ENCODE measurements at places on chromosomes 1 and 21.

- no peak for DNase-seq
These were observed 17.8 kb downstream of the COA7 start for GRCh38 chr1:52680353-52680752.

DNA sequence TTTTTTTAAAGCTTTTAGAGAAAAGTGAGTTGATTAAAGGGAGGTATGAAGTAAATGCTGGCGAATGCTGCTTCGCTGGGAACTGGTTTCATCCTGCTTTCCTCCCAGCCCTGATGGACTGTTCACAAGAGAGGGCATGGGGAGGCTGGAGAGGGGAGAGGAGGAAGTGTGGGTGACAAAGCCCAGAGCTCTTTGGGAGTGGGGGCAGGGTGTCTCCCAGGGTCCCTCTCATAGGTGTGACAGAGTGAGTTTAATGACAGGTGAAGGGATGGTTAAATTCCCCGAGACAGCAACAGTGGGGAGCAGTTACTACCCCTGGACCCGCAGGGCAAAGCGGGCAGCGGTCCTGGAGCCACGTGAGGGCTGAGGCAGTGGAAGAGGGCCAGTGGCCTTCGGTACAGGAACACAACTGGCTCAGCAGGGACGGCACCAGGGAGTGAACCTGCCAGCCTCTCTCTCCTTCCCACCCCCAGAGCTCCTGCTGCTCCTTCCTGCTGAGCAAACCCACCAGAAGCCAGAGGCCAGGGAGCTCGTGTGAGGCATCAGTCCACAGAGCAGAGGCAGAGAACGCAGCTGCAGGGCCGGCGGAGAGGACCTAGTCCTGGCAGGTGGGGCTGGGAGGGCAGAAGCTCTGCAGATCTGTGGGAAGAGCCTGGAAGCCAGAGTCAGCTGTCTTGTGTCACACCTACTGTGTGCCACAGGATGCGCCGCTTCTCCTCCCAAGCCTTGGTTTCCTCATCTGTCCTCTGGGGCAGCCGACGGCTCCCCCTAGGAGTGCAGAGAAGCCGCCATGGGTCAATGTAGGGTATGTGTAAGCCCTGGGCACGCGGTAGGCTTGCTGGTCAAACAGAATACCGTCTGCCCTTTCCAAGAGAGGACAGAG, 20.9 kb upstream of the LRP8 start:
- no peak for DNase-seq

DNA sequence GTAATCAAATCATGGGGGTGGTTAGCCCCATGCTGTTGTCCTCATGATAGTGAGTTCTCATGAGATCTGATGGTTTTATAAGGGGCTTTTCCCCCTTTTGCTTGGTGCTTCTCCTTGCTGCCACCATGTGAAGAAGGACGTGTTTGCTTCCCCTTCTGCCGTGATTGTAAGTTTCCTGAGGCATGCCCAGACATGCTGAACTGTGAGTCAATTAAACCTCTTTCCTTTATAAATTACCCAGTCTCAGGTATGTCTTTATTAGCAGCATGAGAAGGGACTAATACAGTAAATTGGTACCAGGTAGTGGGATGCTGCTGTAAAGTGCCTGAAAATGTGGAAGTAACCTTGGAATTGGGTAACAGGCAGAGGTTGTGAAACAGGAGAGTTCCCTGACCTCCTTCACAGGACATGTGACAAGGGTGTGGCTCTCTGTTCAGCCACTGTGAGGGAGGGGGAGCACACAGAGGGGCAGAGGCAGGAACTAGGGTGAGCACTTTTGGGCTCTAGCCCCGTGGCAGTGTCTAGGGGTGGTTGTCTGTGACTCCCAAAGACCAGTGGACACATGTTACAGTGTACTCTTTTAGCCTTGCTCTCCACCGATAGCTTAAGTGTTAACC, 105.3 kb downstream of the BACH1 start:
- DNase-seq: no peak

DNA sequence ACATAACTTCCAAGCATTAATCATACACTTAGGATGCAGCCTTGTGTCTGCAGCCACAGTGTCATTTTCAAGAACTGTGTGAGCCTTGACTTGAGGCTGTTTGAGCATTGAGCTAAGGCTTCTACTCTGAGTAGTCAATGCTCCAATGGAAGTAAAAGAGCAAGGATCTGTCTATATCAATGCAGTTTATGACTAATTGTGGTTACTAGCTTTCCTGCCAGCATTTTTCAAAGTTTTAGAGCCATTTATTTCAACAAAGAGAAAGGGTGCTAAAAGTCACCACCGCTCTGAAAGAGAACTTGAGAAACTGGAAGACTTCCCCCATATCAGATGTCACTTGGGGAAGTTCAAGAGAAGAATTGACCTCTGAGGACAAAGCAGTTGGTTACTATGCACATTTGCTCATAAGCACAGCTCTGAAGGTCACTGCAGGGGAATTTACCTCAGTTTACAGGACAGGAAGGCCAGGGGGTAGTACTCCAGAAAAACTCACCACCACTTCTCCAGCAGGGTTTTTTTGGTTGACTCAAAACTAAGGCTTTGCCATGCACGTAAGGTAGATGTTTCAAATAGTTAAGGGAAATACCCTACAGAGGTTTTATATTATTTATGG, 24.5 kb upstream of the RGS1 start:
- no peak for DNase-seq

GRCh38 chr1:200971428-200971903, 52.0 kb downstream of the KIF21B start:
- DNase-seq: no peak

GRCh38 chr1:178870221-178870620, 656 bp downstream of the ANGPTL1 start:
- DNase-seq: no peak

DNA sequence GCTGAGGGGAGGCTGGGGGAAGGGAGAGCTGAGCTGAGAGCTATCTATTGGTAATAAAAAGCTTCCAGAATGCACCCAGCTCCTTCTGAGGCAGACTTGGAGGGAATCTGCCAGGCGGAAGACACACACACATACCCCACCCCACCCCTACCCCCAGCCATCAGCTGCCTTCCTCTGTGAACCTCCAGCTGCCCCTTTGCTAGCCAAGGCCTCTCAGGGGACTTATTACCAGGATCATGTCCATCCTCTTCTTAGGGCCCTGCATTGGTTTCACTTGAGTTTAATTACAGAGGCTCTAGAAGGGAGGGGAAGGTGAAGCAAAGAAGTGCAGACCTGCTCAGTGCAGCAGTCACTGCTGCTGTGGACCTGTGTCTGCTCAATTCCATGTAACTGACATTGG, 156.4 kb downstream of the OMA1 start:
- no peak for DNase-seq

GRCh38 chr1:218514689-218515088, 169.6 kb downstream of the TGFB2 start:
- no peak for DNase-seq

DNA sequence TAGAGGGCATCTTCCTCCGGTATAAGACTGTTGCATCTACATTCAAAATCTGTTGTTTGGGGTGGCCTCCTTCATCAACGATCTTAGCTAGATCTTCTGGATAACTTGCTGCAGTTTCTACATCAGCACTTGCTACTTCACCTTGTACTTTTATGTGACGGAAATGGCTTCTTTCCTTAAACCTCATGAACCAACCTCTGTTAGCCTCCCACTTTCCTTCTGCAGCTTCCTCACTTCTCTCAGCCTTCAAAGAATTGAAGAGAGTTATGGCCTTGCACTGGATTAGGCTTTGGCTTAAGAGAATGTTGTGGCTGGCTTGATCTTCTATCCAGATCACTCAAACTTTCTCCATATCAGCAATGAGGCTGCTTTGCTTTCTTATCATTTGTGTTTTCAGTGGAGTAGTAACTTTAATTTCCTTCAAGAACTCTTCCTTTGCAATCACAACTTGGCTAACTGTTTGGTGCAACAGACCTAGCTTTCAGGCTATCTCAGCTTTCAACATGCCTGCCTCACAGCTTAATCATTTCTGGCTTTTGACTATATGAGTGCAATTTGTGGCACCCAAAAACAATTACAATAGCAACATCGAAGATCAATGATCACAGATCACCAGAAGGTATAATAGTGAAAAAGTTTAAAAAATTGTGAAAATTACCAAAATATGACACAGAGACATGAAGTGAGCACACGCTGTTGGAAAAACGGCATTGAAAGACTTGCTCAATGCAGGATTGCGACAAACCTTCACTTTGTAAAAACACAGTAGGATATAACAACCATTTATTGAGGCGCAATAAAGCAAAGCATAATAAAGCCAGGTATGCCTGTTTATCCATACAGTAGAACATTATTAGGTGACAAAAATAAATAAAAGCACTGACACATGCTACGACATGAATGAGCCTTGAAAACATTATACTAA, 56.7 kb upstream of the GFI1 start:
- DNase-seq: no peak

- no peak for DNase-seq
These were observed 98.7 kb downstream of the OBSCN start for GRCh38 chr1:228306275-228307217.

GRCh38 chr1:156356262-156356874, 12.6 kb upstream of the RHBG start:
- no peak for DNase-seq

DNA sequence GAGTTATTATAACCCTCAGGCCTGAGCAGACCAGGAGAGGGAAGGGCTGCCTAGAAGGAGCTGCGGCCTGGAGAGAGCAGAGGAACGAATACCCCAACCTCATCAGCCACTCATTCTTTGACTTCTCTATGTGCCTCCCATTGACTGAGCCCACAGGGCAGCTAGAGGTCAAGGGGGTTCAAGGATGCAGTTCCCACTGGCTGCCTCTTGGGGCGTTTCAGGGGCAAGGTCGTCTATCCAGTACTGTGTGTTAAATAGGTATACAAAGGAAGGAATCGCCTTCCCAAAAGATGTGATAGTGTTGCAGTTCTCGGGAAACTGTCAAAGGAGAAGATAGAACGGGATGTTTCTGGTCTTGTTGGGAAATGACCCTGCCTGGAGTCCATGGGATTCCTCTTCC, 250.6 kb downstream of the PRDM2 start:
- DNase-seq: no peak

DNA sequence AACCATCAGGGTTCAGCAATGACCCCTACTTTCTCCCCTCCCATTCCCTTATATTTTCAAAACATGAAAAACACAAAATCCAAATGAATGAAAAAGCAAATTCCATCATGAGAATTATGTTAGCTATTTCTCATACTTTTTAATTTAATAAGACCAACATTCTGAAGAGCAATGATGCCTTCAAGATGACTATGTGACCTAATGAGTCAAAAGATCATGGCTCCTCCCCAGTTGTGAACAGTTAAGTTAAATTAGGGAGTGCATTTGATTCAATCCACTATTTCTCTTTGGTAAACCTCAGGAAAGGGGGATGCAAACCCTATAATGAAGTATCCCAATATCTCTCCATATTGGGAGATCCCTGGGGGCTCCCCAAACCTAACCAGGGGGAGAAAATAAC, 36.5 kb downstream of the PUM1 start:
- DNase-seq: no peak

- DNase-seq: no peak
These were observed 148.0 kb downstream of the TSEN15 start for GRCh38 chr1:184199438-184200085.

GRCh38 chr1:32861904-32862695, 8.6 kb downstream of the FNDC5 start:
- no peak for DNase-seq

DNA sequence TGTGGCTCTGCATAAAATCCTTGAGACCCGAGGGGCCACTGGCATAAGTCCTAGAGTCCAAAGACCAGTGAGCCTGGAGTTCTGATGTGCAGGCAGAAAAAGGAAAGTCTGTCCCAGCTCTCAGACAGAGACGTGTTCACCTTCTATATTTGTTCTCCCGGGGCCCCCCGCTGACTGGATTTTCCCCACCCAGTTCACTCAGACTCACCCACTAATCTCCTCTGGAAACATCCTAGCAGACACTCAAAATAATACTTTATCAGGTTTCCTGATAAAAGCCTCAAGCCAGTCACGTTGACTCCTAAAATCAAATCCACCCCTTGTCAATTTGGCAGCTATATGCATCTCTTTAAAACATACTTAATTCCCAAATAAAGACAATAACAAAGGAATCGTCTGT, 1084.2 kb upstream of the NCAM2 start:
- no peak for DNase-seq

DNA sequence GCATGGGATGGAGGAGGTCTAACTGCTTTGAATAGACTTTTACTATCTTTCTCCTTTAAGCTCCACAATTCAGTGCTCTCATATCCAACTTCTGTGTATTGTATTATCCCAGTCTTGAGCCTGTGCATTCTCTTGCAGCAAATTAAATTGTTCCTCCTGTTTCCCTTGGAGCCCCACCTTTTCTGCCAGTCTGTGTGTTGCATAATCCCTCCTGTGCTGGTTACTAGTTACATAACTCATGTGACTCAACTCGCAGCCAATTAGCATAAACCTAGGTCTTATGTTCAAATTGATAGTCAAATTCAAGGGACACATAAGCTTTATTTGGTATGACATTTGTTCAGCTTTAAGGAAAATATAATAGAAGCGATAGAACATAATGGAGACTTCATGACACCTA, 1863.5 kb downstream of the MRPL39 start:
- no peak for DNase-seq

- DNase-seq: no peak
These were observed 93.4 kb downstream of the KCNK1 start for GRCh38 chr1:233707153-233707879.

DNA sequence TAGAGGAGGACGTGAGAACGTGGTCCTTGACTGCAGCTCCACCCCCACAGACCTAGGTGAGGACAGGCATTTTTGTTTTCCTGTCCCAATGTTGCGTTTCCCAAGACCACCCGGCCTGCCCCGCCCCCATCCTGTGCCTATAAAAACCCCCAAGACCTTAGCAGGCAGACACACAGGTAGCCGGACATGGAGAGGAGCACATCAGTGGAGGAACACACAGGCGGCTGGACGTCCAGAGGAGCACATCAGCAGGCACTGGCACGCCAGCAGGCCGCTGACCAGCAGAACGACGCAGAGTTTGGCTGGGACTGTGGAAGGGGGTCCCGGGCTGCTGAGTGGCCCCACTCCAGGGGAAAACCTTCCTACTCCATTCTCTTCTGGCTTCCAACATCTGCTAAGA, 12.7 kb upstream of the HMGCL start:
- DNase-seq: no peak

DNA sequence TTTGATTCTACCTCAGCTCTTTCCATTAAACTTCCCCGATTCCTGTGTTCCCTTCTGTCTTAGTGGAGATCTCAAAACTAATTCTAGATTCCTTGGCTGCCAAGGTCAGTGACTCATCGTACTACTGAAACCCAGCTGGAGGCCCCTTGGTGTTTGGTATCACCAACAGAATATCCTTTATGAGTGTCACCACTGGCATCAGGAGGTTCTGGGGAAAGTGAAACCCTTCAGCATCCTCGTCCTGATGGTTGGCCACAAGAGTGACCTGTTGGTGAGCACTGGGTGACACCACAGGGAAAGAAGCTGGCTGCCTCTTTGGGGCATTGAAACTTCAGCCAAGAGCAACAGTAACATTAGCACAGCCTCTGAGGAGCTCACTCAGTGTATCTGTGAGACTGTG, 9.6 kb downstream of the RAB42 start:
- DNase-seq: no peak
